ENCODE measurements at places on chromosomes 2 and 18.

DNA sequence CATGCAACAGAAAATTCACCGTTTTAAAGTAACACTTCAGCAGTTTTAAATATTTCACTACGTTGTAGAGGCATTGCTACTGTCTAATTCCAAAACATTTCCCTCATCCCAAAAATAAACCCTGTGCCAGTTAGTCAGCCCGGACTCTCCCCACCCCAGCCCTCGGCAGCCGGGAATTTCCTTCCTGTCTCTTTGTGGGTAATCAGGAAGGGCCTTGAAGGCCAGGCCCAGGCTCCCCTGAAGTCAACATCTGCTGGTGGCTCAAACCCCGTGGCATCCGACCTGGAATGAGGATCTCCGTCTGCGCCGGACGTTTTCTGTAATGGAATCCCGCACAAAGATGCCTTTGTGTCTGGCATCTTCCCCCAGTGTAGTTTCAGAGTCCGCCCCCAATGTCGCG lies 219.6 kb downstream of the SNTG2 start:
- no peak for DNase-seq

GRCh38 chr2:8138923-8139667 lies 542.8 kb upstream of the ID2 start:
- DNase-seq: no peak

DNA sequence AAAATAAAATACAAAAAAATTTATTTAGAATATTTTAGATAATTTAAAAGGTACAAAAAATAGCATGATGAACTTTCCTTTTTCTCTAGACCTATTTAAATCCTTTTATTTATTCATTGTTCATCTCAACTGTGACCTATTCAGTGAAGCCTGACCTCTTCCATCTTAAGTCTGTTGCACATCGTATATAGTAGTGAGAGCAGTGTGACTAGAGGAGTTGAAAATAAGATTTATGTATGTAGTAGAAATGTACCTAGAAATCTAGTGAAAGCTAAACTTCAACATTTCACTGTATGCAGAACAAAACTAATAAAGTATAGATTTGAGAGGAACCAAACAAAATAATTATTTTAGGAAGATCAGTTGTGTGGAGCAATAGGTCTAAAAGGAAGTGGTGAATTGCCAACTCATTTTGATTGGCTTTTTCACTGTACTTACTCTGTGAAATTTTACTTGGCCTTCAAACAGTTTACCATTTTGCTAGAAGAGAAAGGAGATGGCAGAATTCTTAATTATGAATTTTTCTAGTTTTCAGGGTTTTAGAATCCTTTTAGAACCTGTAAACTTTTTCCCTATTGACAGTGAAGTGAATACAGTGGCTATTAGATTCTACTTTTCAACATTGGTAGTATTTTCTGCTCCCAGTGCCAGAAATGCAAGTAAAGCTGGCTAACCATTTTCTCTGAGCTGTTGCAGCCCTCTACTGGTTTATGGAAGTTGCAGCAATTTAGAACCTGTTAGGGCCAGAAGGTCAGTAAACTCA lies 11.0 kb downstream of the ANKRD12 start:
- peak; percentile 21 for DNase-seq

GRCh38 chr2:109535217-109535946 lies 78.4 kb downstream of the SEPTIN10 start:
- DNase-seq: no peak

DNA sequence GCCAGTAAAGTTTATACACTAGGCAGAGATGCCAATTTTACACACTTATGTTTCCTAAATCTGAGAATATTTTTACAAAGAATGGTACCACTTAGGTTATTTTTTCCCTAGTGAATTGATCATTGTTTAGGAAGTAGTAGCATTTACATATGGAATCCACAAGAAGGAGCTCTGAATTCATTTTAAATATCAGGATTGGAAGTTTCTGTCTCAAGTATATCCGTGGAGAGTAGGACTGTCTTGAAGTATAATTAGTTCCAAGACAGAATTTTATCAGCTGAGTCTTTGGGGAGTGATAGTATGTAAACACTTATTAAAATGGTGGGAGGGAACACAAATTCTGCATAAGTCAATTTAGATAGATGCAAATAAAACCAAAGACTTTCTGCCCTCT lies 82.3 kb upstream of the FAM98A start:
- DNase-seq: no peak

- peak; percentile 74 for DNase-seq
Observed at GRCh38 chr18:36284671-36285295, 12.7 kb upstream of the FHOD3 start.

GRCh38 chr2:49146401-49146800 lies 7.9 kb downstream of the FSHR start:
- DNase-seq: no peak

DNA sequence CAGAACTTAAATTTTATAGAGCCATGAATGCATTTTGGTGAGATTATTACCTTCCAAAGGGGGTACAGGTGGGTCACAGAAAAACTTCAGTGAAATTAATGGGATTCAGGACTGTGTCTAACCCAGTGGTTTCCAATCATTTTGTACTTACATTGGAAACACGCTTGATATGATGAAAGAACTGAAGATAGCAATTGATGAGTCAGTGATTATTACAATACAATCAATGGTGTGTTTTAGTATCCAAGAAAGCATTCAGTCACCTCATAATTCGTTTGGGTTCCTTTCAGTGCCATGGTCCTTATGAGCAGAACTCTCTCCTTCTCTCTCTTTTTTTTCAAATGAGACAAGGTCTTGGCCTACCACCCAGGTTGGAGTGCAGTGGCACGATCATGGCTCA lies 66.5 kb upstream of the IGFBP5 start:
- no peak for DNase-seq

- DNase-seq: peak; percentile 6
Observed at GRCh38 chr18:54983041-54983686, 23.9 kb upstream of the CCDC68 start.

DNA sequence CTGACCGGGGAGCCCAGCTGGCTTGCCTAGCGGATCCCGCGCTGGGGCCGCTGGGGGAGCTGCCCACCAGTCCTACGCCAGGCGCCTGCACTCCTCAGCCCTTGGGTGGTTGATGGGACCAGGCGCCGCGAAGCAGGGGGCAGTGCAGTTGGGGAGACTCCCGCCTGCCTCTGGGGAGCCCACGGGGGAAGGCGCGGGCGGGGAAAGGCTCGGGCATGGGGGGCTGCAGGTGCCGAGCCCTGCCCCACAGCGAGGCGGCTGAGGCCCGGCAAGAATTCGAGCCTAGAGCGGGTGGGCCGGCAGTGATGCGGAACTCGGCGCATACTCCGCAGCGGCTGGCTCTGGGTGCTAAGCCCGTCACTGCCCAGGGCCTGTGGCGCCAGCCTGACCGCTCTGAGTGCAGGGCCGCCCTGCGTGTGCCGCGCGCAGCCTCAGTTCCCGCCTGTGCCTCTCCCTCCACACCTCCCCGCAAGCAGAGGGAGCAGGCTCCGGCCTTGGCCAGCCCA lies 249.1 kb upstream of the TEKT4 start:
- no peak for DNase-seq

GRCh38 chr2:171347591-171348032 lies 86.2 kb downstream of the METTL8 start:
- no peak for DNase-seq

GRCh38 chr2:144429396-144430112 lies 90.4 kb downstream of the ZEB2 start:
- DNase-seq: no peak

GRCh38 chr2:128687565-128687964 lies 368.9 kb upstream of the HS6ST1 start:
- DNase-seq: no peak

- no peak for DNase-seq
Observed at GRCh38 chr2:240510513-240511210, 47.1 kb downstream of the ANKMY1 start.

DNA sequence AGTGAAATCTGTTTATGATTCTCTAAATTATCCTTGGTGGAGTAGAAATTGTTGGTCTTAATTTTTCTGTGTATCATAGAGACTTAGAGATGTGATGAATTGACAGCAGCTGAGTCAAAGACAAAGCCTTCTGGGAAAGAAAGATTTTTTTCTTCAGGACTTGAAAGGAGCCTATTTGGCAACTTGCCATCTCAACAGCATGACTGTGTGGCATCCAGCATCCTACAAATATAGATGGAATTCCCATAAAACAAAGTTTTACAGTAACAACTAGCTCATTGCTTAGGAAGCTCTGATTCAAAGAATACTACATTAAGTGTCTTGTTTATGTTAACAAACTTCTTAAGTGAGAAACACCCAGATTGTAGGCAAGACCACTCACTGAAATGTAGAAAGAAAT lies 79.2 kb upstream of the SETBP1 start:
- no peak for DNase-seq

GRCh38 chr2:235663875-235664274 lies 170.0 kb downstream of the AGAP1 start:
- no peak for DNase-seq

DNA sequence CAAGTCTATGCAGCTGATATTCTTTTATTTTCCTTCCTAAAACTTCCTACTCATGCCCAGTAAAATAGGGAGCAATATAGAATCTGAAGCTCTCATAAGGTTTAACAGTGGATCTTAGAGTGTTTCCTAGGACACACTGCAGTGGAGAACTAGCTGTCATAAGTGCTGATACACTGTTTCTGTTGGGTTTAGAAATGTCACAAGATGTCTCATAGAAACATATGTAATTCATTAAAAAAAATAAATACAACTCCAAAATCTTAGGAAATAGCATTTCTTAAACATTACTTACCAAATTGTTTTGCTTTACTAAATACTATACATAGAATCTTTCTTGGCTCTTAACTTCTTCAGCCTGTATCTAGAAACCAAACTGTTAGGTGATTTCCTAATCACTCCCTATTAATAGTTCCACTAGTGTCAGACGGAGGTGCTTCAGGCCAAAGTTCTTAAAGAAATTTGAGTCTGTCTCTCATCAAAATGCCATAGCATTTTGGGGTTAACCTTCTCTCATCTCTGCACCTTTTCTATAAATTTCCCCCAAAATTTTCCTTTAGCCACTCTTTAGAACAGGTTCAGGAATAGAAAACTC lies 93.7 kb downstream of the CERKL start:
- DNase-seq: no peak

DNA sequence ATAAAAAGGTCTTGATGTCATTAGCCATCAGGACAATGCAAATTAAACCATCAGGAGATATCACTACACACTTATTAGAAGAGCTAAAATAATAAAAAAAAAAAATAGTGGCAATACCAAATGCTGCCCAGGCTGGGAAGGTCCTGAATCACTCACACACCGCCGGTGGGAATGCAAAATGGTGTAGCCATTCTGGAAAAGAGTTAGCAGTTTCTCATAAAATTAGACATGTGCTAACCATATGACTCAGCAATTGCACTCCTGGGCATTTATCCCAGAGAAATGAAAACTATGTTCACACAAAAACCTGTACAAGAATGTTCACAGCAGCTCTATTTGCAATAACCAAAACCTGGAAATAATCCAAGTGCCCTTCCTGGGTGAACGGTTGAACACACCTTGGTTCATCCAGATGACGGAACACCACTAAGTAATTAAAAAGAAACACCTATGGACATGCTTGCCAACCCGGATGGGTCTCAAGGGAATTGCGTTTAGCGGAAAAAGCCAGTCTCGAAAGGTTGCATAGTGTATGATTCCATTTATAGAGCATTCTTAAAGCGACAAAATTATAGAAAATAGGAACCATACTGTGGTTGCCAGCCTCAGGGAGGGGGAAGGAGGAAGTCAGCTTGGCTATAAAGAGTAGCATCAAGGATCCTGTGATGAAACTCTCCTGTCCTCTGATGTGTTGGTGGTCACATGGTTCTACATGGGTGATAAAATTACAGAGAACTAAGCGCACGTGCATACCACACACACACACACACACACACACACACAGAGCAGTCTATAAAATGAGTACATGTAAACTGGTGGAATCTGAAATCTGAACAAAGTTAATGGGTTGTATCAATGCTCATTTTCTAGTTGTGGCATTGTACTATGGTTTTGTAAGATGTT lies 4.6 kb downstream of the MBP start:
- peak; percentile 58 for DNase-seq

DNA sequence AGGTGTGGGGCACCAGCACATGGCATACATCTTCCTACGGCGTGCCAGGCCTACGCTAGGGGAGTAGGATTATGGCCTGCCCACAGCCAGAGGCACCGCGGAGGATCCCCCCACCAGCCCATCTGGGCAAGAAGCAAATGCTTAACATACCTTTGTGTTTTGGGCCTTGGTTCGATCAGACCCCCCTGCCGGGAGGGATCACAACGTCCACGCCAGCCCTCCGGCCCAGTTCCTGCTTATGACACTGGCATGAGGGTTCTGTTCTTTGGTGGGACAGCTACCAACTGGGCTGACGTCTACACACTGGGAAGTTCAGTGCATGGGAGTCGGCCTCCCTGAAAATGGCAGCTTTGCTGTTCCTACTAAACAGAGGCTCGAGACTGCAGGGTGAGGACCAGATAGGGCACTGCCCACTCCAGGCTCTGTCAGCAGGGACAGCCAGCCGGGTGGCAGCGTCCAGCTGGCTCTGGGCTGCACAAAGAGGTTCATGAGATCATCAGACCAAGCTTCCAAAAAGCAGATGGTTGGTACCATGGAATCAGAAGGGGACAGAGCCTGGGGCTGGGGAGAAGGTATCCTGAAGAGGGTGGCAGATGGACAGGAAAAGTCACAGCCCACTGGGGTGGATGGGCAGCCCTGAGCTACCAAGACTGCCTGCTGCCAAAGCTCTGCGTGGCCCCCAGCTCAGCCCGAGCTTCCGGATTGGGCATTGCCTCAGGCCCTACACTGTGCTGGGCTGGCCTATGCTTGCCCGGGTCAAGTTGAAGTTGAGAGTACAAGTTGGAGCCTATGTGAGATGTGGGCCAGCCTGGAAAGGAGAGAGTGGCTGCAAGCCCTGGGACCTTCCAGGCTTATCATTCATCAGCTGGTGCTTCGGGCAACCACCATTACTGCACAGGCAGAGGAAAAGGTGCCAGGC lies 61.7 kb upstream of the TEX51 start:
- no peak for DNase-seq

DNA sequence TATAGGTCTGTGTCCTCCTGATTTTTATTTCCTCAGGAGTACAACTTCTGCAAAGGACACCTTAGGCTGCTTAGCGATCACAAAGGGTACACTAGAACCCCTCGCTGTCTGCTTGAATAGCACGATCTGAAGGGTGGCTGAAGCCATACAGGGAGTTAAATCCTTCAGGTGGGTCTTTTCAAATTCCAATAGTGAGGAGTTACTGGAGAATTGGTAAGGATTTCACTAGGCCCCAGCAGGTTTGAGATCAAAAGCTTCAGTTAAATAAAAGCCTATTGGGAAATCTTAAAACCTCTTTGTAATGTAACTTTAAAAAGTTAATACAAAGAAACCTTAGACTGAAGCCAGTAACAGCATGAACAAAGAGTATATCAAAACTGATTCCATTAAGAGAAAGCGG lies 613.1 kb downstream of the ZEB2 start:
- DNase-seq: no peak

- peak; percentile 32 for DNase-seq
Observed at GRCh38 chr2:50535971-50536759, 495.8 kb downstream of the NRXN1 start.

- peak; percentile 62 for DNase-seq
Observed at GRCh38 chr2:12718015-12718671, 1.4 kb downstream of the TRIB2 start.

All from DMS79 treated with DMSO at 0.1 percent for 48 hours (cell line).